ENCODE measurements at places on chromosomes 6 and 20.

DNA sequence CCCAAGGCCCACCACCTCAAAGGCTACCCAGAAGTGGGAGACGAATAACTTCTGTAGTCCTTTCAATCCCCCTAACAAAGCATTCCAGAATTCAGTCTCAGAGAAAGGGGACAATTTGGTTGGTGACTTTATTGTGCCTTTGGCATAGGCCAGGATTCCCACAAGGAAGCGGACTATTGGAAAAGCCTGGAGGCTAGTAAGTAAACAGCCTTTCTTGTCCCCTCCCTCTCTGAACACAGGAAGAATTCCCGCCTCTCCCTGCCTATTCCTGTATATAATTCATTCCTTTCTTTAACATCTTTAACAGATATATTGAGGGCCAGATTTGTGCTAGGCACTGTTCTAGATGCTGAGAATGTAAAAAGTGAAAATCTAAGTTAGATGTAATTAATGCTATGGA lies 36.1 kb downstream of the RNF8 start:
- no peak for DNase-seq

DNA sequence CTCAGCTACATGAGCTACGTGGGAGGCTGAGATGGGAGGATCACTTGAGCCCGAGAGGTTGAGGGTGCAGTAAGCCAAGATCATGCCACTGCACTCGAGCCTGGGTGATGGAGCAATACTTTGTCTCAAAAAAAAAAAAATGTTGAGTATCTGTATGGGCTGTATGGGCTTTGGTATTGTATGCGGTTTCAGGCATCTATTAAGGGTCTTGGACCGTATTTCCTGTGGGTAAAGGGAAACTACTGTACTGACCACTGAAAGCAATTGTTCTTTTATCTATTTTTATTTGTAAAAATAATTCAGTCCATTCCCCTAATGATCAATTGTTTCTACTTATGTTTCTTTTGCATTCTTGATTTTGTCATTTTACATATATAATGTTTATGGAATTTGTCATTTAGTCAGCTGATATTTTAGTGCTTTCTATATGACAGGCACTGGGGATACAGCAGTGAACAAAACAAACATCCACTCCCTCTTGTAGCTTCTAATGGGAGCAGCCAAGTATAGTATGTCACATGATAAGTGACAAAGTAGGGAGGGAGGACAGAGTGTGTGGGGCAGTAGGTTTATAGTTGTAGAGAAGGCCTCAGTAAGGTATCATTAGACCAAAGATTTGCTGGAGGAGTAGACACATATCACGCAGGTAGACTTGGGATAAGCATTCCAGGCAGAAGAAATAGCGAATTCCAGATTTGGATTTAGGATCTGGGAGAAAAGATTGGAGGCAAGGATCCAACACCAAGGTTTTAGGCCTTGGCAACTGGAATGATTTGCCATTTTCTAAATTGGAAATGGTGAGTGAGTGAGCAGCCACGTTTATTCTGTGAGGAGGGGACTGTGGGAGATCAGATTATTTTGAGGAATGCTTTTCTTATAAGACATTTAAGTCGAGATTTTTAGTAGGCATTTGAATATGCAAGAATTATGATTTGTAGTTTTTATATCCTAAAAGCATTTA lies 6.0 kb downstream of the PCMT1 start:
- DNase-seq = no peak

DNA sequence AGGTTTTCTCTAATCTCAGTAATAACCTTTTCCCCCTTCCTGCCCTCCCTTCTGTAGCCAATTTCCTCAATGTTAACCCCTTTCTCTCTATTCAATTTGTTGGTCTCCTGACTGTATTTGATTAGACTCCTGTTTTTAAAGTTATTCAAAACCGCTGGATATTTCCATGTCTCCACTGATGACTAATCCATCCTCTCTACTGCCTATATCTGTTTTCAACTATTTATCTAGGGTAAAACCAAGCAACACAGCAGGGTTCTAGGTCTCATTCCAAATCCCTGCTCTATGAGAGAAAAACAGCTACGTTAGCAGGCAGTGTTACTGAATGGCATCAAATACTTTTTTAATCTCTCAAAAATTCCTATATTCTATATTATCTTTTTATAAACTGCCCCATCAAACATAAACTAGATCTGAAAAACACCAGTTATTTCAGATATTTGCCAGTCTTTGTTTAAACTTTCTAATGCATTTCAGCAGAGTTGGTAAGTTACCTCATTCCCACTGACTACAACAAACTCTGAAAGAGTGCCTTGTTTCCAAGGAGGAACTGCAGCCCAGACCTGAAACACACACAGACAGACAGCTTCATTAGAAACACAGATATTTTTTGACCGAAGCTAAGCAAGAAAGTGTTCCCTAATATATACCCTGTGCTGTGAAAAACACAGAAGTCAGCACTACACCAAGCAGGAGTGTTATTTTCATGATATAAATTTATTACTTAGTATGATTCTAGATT lies 8.2 kb downstream of the RTN4IP1 start:
- no peak for DNase-seq

- DNase-seq = no peak
Measured at GRCh38 chr6:28218312-28219248, 6.5 kb upstream of the ZSCAN9 start.

- no peak for DNase-seq
Measured at GRCh38 chr20:17682889-17683198, 802 bp upstream of the RRBP1 start.

DNA sequence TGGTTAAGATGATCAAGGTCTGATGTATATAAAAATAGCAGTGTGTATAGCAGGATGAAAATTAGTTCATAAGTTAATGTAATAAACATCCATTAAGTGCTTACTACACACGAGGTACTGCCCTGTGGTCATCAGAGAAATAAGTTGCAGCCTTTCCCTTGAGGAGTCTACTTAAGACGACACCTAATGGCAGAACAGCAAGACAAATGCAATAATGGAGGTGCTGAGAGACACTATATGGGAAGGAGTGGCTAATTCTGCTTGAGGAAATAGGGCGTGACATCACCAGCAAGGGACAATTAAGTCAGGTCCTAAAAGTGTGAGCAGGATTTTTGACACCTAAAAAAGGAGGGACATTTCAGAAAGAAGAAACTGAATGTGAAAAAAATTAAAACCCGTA lies 75.2 kb downstream of the BACH2 start:
- DNase-seq = no peak

- DNase-seq = no peak
Measured at GRCh38 chr6:80163754-80164187, 57.3 kb downstream of the BCKDHB start.

- no peak for DNase-seq
Measured at GRCh38 chr6:163745536-163746400, 331.2 kb downstream of the QKI start.

- DNase-seq = no peak
Measured at GRCh38 chr6:90123831-90124230, 172.8 kb downstream of the BACH2 start.

DNA sequence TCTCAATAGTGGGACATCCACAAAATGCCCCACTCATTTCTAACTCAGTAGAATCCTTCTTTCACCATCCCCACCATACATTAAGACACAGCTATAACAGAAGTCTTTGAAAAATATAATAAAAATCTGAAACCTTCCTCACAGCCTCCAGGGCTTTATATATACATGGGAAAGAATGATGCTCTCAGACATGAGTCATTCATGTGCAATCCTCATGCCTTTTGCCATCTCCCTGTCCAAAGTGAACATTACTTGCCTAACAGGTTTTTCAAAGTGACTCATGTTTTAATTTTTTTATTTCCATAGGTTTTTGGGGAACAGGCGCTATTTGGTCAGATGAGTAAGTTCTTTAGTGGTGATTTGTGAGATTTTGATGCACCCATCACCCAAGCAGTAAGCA lies 162.7 kb downstream of the RALGAPA2 start:
- no peak for DNase-seq

GRCh38 chr6:137341681-137342195 lies 122.6 kb upstream of the IFNGR1 start:
- no peak for DNase-seq

DNA sequence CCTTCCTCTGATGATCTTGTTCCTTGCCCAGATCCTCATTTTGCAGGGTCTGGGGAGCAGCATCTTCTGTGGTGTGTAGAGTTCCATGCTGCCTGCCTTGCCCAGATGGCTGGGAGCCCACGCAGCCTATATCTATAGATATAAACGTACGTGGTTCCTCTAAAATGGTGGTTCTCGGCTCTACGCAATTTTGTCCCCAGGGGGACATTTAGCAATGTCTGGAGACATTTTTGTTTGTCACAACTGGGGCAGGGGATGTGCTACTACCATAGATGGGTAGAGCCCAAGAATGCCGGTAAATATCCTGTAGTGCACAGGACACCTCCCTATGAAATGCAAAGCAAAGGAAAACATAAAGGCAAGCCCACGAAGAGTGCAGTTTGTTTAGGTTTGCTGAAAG lies 98.4 kb upstream of the SPACA1 start:
- DNase-seq = no peak

DNA sequence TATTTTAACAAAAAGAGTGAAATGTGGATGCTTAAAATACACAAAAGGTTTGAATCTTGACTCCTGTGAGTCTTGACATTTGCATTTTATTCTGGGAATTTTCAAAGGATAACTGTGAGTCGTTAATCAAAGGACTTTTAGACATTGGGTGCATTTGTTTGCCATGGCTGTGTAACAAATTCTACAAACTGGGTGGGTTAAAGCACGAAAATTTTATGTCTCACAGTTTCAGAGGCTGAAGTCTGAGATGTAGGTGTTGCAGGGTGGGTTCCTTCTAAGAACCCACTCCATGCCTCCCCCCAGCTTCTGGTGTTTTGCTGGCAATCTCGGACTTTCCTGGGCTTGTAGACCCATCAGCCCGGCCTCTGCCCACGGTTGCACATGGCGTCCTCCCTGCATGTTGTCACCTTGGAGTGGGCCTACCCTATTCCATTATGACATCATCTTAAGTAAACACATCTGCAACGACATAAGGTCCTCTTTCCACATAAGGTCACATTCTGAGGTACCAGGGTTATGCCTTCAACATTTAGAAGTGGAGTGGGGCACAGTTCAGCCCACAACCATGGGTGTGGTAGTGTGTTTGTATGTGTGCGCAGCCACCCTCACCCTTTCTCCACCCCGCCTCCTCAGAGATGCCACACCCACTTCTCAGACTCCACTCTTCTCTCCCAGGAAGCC lies 113.1 kb downstream of the FOXA2 start:
- DNase-seq = no peak

DNA sequence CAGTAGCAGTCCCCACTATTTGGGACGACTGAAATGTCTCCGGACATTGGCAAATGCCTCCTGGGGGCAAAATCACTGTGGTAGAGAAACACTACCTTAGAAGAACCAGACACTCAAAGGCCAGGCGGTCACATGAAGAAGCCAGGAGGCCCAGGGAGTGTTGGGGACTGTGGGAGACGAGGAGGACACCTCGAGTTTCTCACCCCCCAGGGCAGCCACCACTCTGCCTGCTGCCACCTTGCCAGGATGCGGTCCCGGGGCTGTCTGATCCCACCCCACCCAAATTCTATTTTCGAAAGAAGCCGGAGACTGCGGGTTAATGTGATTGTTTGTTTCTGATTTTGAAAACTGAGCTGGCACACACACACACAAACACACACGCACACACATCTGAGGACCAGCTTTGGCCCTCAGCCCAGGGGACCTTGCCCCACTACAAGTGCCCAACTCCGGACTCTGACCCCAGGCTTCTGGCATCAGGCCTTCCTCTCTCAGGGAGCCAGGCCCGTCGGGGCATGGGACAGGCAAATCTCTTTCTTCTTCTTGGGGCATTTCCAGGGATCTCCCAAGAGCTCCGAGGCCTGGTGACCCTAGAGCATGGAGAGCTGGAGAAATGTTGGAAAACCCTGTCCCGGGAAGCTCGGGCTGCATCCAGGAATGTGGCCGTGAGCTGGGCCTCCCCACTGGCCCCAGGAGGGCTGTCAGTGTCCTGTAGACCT lies 187.5 kb upstream of the PMEPA1 start:
- no peak for DNase-seq

- DNase-seq = no peak
Measured at GRCh38 chr20:18007534-18008292, 38.9 kb downstream of the MGME1 start.

DNA sequence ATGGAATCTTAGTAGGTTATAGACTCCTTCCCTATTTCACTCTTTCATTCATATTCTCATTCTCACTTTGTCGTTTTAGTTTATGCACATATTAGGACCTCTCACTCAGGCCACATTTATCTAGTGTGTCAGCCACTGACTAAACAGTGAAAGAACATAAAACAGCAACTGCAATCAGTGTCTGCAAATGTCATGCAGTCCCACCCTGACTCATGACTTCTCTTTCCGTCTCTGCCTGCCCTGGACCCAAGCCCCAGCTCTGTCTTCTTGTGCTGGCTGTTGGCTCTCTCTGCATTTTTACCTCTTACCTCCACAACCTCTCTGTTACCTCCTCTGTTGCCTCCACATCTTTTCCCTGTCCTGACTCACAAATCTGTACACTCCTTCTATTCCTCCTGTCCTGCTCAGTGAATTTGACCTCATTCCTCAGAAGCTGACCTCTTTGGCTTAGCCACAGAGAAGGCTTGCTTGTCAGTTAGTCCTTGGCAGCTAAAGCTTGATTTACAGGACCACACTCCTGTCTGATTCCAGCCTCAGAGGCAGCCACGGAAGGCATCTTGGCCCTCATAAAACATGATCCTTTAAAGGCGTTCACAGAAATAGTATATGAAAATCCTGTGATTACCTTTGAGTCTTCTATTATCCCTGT lies 247.6 kb downstream of the PKHD1 start:
- DNase-seq = no peak

GRCh38 chr6:70530023-70530422 lies 36.7 kb upstream of the SDHAF4 start:
- no peak for DNase-seq

GRCh38 chr6:733431-734219 lies 40.7 kb upstream of the EXOC2 start:
- no peak for DNase-seq

DNA sequence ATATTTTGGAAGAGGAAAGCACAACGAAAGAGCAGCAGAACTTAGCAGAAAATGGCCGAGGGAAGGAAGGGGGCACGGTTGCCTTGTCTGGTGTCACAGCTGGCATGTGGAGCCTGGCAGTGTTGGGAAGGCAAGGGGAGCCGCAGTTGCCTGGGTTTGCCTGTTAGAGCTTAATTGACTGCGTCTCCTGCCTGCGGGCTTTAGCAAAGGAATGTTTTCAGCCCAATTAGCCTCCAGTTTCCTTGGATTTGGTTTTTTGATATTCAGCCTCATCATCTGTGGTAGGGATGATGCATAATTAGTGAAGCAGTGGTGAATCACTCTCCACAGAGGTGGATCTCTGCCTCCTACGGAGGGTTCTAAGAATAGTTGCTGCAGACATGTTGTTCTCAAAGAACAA lies 832.6 kb downstream of the QKI start:
- no peak for DNase-seq

DNA sequence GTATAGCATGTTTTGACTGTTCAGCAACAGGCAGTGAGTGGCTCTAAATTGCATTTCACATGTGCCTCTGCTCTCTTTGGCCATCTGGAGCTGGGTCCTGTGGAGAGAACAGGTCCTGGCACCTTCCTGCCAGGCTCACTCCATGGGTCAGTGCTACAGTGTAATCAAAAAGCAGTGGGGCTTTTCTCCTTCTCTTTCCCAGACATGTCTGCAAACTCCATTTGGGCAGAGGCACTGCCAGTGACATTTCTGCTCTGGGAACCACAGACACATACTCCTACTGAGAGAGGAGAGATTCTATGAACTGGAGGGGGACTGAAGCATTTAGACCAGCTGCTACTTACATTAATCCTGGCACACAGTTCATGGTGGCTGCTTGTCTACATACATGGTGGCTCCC lies 68.3 kb upstream of the TRAF3IP2 start:
- DNase-seq = no peak
